Stimulated activated CD4-positive, alpha-beta T cell treated with anti-CD3 and anti-CD28 coated beads, Interleukin-15, amount 100 ng/mL, for 48 hours (primary cell): ENCODE measurements at places on chromosomes 3 and 15.

DNA sequence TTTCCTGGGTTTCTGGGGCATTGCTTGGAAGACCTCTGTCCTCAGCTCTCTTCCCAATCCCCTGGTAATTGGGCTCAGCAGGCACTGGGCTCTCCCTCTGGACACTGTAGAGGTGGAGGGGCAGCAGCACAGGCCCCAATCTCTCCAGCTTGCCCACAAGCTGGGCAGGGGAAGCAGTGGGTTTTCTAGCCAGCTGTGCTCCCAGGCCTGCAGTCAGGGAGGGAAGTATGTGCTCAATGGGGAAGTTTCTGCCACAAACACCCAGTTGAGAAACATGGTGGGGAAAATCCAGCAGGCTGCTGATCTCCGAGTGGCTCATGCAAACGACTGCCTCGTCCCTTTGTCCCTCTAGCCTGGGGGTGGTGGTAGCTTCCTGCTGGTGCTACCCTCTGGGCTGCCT lies 12.8 kb upstream of the RFT1 start:
- DNase-seq: no peak

GRCh38 chr15:57738734-57739237 lies 32.3 kb downstream of the POLR2M start:
- no peak for DNase-seq

GRCh38 chr3:72031581-72031980 lies 246.6 kb upstream of the PROK2 start:
- no peak for DNase-seq

DNA sequence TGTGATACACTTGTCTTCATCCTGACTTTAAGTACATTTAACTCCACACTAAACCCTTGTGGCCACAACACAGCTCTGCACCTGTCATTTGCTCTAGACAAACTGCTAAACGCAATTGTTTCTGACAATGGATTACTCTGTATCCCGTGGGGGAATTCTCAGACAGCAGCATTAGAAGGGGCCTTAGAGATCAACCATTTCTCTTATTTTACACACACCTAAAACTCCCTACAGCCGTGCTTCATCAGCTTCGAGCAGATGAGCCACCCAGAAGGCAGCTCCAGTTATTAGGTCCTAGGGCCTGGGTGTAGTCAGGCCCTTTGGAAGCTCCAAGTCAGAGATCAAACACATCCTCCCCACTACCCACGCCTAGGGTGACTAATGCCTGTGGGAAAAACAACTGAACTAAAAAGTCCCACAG lies 1.3 kb upstream of the IL12A start:
- no peak for DNase-seq

GRCh38 chr15:39713846-39714245 lies 68.8 kb downstream of the FSIP1 start:
- no peak for DNase-seq

DNA sequence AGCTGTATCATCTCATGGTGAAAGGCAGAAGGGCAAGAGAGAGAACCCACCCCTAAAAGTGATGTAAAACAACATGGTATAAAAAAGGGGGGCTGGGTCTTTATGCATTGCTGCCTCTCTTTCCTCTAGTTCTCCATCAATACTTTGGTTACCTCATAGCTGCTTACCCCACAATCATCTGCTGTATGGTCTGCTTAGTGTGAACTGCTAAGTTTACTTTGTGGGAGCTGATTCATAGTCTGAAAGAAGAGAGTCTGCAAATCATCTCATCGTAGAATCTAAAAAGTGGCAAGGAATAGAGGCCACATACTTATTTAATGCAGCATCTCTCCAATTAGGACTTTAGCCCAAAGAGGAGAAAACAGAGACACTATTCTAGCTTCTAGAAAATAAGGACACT lies 546.8 kb downstream of the GBE1 start:
- no peak for DNase-seq

DNA sequence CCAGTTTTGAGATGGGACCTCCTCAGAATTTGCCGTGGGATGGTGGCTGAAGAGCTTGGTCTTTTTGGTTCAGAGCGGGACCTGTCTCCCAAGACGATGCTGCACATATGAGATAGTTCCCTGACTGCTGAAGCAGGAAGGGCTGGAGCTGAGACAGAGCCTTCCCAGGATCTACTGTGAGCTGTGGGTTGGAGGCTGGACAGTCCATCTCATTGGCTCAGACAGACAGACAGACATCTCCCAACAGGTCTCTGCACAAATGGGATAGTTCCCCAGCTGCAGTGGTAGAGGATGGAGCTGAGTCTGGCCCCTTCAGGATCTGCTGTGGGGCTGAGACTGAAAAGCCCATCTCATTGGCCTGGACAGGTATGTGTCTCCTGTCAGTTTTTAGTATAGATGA lies 1145.6 kb upstream of the CADM2 start:
- DNase-seq: no peak

DNA sequence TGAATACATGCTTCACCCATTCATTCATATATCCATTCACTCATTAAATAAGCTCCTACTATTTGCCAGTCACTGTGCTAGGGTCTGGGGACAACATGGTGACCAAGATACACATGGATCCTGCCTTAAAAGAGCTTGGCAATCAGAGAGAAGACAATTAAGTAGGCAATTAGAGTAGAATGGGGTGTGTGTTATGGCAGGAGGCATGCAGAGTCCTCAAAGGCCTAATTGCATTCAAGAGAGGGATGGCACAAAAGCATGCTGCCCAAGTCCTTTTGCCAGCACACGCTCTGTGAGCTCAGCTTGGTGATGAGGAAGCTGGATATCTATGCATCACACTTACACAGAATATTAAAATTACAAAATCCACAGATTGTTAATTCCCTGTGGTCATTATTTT lies 2.8 kb upstream of the PRICKLE2 start:
- no peak for DNase-seq

DNA sequence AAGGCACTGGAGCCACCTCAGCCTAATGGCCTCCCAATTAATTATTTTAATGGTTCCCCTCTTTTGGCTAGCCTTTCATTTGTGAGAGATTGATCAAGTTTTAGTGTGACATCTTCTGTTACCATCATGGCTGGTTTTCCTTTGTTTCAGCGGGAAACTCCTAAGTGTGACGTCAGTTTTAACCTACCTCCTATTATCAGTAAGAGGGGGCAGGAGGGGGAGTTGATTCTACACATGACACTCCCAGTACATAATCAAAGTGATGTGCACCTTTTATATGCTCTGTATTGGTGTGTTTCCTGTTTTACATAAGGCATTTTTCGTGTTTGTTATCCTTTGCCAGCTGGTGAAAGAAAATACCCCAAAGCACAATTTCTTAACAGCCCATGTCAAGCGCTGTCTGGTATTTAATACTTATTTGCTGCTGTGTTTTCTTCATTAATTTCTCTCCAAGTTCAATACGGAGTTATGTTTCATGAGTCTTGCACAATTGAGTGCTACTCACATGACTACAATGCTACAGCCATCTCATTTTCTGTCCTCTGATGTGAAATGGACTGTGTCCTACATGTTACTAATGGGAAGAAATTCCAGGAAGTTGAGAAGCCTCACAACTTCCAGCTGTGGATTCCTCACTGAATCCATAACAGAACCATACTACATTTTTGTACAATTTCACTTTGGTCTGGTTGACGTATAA lies 52.2 kb upstream of the POLR2M start:
- DNase-seq: no peak

DNA sequence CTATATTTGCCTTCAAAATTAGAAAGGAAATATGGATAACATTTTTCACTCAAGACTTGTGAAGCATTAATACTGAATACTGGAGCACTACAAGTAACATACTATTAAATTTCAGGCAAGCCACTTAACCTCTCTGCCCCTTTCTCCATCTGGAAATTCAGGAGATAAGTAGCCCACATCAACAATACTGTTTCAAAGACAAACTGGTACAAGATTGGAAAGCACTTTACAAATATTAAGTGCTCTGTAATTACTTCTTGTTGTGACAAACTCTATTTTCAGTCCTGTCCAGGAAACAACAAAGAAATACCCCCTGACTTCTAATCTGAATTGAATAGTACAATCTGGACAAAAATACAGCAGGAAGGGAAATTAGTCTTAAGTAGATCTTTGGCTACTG lies 49.3 kb downstream of the TMEM212 start:
- DNase-seq: no peak

DNA sequence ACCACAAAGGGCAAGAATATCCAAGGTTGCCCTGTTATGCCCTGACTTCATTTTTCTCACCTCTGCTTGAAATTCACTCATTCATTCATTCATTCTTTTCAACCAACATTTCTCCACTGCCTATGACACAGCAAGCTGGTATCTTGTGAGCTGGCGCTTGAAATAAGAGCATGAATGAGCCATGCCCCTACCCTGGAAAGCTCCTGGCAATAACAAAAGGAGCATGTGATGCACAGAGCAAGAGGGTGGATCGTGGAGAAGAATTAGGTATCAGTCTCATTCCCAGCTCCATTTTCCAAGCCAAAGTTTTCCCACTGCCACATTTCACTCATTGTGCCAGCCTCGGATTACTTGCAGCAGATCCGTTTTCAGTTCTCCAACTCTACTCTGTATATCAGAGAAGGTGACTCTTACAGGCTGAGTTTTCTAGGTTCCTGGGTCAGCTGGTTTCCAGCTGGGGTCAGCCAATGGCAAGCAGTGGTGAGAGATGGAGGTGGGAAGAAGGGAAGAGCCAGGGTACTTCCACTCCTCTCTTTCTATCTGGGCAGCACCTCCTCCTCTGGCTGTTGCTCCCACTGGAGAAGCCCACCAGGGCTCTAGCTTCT lies 144.8 kb downstream of the SUCLG2 start:
- no peak for DNase-seq

DNA sequence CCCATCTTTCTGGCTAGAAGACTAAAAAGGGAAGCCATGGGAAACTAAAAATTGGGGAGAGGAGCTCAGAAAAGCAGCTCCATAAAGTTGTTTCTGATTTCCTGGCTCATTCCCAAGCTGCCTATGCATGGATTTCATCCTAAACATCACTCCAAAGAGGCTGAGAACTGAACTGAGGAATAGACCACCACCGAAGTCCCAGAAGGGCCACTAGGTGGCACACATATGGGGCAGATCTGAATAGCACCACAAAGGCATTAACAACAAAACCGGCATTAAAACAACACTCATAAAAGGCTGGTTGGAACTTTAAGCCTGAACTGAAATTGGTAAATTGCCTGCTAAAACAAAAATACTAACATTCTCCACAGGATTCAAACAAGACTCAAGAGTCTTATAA lies 106.3 kb downstream of the PLD1 start:
- DNase-seq: peak; percentile 1

DNA sequence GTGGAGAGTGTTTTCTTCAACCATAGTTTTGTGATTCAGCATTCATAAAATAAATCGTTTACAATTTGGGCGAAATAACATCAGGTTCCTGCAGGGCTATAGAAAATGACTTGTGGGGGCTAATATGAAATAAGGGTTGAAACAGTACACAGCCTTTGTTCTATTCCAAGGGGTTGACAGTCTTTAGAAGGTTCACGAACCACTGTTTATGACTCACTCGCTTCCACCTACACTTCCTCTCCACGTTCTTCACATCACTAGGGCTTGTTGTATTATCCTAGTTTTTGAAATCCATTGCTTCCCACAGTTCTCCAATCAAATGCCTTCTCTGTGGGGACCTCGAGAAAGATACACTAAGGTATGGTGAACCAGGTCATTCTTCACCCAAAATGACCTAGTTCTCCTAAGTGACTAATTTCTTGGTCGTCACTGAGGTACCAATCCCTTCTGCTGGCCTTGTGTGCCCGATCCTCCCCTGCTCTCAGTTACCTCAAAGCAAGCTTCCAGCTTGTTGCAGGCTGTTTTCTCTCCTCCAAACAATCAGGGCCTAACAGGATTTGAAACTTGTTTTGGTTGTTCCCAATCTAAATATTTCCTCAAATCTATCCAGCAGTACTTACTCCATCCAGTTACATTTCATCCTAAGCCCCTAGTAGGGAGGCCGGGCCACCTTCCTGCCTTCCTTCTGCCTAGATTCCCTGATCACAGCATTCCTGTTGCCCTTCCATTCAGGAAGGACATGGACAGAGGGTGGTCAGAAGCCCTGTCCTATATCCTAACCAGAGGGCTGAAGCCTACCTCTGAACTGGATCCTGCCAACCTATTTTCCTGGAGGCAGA lies 23.1 kb upstream of the TBL1XR1 start:
- DNase-seq: no peak

DNA sequence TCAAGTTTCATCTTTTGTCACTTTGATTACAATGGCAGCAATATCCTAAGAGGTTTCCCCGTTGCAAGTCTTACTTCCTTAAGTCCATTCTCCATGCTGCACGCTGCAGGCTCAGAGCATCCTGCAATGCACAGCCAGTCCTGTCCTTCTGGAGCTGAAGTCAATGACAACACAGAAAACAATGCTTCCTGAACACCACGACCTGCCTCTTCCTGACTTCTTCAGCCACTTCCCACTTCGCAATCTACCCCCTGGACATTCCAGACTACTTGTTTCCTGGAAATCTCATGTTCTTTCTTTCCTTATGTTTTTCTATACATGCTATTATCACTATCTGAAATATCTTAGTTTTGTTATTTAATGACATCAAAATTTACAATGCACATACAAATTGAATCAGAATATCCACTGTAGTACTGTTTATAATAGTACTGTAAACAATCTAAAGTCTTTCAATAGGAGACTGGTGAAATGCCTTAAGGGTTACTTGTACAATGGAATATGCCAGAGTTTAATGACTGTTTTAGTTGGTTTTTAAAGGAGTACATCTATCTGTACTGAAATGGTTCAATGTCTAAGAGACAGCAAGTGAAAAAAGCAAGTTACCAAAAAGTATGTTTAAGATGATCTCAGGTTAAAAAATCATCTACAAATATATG lies 113.7 kb upstream of the PRTG start:
- no peak for DNase-seq

GRCh38 chr3:182309120-182309519 lies 484.2 kb upstream of the ATP11B start:
- DNase-seq: no peak

DNA sequence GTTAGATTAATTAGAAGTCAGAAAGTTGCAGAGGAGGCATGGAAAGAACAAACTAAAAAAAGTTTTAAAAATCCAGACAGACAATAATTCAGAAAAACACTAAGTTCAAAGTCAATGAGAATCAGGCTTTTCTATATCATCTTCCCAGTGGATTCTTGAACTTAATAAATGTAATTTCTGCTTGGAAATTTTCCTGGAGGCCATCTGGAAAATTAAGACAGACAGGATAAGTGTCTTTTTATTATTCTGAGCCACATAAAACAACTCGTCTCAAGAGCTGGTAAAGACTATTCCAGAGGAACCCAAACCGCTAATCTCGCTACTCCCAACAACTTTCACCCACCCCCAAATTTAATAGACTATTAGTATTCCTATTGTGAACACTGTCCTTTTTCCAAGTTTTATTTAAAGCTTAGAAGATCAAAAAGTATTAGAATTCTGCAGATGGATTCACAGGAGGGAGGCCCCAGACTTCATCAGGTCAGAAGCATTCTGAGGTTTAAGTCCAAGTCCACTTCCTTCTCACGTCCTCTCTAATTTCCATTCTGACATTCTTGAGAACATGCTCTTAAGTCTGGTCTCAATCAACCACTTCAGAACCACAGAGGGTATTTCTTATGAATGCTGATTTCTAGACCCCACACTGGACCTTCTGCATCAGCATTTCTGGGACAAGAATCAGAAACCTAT lies 61.3 kb downstream of the ERC2 start:
- DNase-seq: no peak

GRCh38 chr3:164673738-164674137 lies 404.6 kb downstream of the SI start:
- no peak for DNase-seq
